8988T (cell line): ENCODE measurements at places on chromosomes 6 and 20.
A peak's percentile ranks its signal among the peaks of the same experiment; 100 is the strongest.

- no peak for DNase-seq
These were observed 236.4 kb downstream of the NFATC2 start for GRCh38 chr20:51306081-51306480.

DNA sequence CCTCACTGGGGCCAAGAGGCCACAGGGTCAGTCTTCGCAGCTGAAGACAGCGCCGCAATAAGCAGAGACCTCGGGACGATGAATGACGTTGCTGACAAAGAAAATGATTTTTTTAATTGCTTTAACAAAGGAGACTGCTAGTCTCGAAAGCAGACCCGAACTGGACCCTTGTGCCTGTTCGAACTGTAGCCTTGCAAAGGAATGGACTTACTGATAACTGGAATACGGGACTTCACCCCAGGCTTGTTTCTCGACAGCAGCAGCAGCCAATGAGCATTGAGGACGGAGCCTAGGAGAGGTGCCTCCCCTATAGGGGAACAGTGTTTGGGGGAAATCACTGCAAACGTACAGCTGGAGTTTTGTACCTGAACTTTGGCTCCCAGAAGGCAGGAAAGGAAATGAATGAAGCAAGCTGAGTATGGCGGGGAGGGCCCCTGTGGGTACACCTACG lies 1.3 kb upstream of the TAF4 start:
- peak; percentile 79 for DNase-seq

DNA sequence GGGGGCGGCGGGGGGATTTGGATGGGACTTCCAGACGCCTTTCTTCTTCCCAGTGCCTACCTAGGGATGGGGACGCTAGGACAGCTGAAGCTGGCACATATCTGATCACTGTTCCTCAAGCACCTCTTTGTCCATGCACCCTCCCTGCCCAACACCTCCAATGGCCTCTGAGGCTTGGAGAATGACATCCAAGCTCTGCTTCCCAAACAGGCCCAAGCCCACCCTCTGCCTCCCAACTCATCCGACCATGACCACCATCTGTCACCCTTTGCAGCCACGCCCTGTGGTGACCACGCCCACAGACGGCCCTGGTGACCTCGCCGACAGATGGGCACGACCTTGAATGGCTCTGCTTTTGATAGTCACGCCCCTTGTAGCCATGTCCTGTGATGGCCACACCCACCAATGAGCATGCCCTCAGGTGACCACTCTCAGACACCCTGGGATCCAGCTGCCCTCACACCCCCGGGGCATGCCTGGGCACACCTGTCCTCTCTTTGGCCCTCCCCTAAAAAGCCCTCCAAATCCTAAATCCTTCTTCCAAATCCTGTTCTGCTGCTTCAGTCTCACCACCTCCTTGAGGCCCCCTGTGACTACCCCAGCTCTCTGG lies 51.0 kb downstream of the SSR1 start:
- DNase-seq = no peak

DNA sequence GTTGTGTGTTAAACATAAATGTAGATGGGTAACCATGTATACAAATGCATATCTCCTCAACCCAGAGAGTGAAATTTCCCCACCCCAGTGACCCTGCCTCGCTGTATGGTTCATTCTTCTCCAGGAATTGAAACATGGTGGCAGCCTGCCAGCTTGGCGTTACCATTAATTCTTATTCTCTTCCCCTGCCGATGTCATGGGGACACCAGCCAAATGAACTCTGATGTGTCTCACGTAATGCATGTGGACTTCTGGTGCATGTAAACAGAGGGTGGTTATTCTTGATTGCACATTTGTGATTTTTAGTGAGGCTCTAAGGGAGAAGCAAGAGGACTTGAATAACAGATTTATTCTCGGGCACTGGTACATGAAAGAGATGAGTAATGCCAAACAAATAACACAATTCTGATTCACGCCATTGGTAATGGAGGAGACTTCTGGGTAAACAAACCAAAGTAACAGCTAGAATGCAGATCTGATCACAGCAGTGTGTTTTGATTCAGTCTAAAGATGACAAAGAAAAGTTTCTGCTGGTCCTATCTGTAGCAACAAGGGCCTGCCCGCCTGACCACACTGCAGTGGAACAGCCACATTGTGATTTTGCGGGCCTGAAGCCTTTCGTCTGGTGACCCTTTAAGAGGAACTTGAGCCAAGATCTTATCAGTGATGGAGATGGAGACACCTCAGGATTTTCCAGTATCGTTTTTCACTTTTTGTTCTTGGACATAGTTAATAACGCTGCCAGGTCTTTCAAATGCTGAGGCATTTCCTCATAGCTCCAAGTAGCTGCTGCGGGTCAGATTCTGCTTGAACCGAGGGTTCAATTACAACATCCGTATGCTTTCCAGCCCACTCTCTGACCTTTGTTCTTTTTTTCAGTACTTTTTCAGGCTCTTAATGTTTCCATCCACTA lies 171.8 kb upstream of the AKAP12 start:
- no peak for DNase-seq

DNA sequence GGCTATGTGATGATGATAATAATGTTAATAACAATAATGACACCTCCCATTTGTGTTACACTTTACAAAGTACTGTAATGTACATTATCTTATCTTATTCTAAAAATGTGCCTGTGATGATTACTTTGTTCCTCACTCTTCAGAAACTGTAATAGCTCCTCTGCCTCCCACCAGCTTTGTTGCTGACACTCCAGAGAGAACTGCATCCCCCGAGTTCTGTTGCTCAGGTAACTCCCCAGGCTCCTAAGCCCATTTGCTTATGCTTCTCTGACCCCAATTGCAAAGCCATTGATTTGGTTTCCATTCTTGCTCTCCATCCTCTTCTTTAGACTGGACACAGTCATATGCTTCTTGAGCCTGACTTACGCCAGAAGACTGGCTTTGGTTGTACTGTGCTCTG lies 319.7 kb downstream of the EPM2A start:
- DNase-seq = no peak

DNA sequence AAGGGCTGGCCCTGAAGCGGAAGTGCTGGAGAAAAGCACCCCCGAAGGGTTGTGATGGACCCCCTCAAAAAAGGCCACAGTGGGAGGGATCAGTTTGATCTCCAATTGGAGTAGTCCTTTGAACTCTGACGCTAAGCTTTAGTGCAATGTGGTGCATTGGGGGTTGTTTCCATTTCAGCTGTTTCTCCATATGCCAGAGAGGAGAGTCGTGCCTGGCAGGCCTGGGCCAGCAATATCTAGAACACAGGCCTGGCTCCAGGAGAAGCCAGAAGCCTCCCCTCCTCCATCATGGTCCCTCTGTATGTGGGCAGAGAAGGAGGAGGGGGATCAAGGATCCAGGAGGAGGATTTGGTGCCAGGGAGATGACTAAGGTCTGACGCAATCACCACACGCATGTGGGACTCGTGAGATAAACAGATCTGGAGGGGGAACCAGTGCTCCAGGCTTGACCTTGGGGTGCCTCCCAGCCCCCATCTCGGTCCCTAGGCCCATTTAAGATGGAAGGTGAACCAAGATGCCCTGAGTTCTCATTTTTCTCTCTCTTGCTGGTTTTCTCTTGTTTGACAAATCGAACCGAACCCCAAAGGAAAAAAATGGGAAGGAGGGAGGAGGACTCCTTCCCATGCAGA lies 517.4 kb upstream of the JARID2 start:
- DNase-seq = no peak

- DNase-seq = no peak
These were observed 22.5 kb downstream of the NCOA3 start for GRCh38 chr20:47524015-47524784.

DNA sequence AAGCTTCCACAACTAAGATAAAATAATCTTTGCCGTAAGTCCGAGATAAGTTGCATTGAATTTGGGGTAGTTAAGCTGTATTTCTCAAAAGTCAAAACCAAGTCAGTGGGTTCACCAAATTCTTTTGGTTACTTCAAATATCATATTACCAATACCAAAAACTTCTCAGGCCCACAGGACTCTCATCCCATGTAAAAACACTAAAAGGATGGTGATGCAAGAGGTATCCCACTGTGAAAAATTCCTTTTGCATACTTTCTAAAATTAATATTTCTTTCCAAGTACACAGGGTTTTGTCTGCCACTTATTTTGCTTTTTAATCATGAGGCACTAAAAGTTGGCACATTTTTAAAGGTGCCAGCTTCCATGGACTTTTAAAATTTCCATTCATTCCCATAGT lies 151.3 kb downstream of the GJA10 start:
- no peak for DNase-seq

DNA sequence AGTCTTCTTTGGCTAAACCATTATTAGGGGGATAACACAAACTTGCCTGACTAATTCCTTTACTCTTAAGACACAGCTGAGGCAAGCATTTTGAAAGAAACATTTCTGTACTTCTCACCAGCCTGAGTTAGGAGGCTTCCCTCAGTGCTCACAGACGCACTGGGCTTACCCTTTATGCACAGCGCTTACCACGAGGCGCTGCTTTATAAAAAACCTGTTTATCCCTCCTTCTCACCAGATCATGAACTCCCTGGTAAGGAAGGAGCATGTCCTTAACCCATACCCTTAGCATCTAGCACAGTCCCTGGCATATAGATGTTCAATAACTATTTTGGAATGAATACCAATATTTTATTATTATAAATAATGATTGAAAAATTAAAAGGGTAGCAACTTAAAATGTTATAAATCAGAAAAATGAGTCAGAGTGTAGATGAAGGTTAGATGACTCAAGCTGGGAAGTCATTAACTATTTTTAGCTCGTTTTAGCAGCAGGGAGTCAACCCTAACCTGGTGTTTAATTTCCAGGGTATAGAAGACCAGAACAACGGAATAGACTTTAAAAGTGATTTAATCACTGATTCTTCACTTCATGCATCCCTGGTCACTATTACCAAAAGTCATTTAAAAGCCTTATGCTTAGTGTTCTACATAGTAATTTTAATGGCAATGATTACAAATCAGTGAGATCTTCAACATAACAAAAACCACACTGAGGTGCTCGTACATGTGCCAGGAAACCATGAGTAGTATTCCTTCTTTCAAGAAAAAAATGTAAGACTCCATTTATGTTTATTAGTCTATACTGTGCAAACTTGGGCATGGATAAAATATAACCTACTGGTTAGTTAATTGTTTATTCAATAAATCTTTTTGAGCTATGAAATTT lies 4.1 kb upstream of the TPD52L1 start:
- DNase-seq = no peak

DNA sequence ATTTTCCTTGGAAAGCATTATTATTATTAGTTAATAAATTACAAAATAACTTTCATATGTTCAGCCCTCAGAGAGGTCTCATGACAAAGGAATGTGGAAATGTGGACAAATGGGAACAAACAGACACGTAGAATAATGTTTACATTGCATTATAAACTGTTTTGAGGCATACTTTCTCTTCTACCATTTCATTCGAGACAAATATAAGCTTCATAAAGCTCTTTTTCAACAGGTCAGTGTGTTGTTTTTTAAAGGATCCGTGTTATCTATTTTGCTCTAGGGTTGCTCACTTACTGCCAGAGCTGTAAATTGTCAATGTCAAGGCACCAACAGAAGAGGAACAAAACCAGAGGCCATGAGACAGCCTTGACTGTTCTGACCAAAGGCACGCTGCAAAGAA lies 256.8 kb downstream of the PHACTR1 start:
- DNase-seq = no peak

DNA sequence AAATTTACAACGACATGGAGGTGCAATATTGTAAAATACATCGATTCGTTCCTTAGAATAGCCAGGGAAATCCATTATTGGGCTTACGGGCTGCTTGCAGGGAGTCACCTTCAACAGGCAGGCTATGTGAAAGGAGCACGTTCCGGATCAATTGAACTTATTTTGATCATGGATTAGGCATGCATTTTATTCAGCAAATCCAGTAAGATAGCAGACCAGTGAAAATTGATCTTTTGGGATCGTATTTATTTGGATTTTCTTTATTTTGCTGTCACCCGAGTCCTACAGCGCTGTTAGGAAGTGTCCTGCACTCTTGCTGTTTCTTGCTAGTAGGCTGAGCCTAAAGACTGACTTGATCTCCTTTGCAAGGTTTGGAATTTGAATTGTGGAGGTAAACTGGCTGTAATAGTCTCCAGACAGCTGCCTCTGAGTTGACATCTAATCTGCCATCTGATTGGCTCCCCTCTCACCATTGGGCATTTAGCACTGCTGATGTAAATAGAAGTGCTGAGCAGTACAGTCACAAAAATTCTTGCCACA lies 3.0 kb downstream of the ARID1B start:
- DNase-seq = peak; percentile 61

DNA sequence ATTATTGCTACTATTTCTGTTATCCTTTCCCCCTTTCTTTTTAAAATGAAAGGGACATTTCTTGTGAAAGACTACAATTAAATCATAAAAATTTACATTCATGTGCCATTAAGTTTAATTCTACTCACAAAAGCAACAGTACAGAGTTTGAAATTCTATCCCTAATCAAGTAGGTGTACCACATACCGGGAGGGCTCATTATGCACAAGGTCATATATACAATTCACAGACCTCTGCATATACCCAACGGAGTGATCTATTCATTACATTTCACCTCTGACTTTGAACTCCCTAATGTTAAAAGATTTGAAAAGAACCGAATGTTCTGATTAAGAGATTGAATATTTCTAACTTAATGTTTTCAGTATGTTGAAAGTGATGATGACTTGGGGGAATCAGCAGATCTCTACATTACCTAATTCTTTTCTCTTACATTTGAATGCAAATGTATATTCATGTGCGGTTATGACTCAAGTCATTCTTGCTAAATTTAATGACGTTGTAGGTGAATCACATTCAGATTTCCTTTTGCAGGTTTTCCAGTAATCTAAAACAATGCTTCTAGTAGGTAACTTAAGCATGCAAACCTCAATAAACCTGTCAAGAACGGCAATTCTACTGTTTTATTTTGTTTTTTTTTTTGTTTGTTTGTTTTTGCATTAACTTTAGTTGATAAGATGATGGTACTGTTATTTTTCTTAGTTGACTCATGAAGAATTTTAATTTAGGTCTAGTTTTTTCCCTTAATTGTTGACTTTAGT lies 7.3 kb downstream of the EYA4 start:
- DNase-seq = no peak

DNA sequence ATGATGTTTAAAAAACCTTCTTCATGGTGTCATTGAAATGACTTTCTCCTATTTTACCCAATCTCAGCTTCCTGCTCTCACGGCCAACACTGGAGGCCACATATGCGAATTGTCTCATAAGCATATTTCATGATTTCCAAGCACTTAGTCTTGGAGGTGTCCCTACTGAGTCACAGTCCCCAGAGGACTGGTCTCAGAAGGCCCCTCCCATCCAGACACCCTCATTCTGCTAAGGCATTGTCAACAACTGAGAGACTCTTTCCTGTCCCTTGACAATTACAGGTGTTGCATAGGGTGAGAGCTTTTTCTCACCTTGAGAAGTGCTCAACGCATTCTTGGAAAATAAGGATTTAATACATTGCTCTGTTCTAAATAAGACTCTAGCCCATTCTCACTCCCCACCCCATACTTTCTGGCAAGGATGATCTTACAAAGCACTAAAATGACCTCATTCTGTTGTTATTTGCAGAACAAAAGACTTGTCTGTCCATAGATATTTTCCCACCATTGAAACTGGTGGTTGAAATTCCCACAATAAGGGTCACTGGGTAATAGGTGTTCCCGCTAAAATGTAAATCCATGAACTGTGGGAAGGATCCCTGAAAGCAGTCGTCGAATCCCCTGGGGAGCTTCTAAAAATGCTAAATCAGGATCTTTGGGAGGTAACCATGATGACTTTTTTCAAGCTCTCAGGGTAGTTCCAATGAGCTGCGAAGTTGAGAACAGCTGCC lies 32.3 kb upstream of the SLC22A23 start:
- DNase-seq = no peak
